Adrenal gland (tissue), 19 donors: ENCODE measurements at places on chromosomes 12 and 14. TPM values are rescaled to one million over a fixed set of nuclear protein-coding genes. Genes with fewer than 3 reads are reported as not detected.

HPD gene
- 4.4 TPM for polyA plus RNA-seq

CMA1 gene
- not detected for polyA plus RNA-seq

MANSC1 gene
- polyA plus RNA-seq = 8.1 TPM

MYRFL gene
- polyA plus RNA-seq = 0.27 TPM

P2RX7 gene
- polyA plus RNA-seq = 2.4 TPM

ASB2 gene
- 3.5 TPM for polyA plus RNA-seq

TAS2R20 gene
- polyA plus RNA-seq = 0.17 TPM
